Muscle of arm (tissue), 14 donors: ENCODE measurements at places on chromosomes 7 and 10. TPM values are rescaled to one million over a fixed set of nuclear protein-coding genes. Genes with fewer than 3 reads are reported as not detected.

- DNase-seq, result no peak
Measured at GRCh38 chr7:19117870-19118608, 603 bp upstream of the TWIST1 start.

DNA sequence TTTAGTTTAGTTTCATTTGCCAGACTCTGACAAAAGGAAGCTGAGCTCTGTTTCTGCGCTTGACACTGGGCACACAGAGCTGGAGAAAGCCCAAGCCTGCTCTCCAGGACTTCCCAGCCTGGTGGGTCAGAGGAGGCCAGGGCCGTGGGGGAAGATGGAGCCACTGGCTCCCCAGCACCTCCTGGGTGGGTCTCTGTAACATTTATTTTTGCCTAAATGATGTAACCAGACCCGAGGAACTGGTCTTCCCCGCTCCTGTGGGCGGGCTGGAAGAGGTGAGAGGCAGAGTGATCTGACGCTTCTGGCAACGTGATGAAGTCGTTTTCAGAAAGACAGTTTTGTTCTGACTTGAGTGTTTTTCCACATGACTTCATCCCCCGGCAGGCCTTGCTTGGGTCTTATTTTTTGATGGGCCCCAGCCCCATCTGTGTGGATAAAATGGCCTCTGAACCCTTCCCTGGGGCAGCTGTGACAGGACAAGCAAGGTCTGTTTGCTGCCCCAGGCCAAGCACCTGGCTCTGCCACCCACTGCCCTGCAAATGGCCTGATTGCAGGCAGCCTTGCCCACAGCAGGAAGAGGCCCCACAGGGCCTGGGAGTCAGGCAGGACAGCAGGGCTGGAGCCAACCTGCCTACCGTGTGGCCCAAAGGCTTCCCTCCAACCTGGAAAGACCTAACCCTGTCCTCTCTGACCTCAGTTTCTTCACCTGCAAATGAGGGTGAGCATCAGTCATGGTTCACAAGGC lies 304.9 kb upstream of the ZMIZ1 start:
- DNase-seq, result peak; percentile 73

DNA sequence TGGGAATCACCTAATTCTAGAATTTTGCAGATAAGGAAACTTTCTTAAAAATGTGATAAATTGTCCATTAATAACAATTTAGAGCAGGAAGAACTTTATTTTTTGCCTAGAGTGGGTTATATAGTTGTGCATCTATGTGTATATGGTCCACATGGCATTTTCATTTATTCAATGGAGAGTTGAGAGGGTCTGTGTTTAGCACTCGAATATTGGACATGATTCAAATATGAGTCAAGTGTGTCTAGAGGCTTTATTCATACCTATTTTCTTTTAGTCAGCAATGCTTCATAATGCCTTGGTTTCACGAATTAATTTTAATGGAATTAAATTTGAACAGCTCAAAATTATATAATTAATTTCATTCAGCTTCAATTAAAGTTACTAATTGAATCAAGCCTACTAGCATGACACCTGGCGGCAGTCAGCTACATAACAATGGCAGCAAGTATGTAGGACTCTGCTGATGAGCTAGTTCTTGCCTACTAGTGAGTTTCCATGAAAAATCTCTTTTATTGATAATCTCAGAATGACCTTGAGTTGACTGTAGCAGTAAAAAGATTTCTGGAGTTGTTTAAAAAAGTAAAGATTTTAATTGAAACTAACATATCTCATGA lies 17.7 kb downstream of the MDFIC start:
- DNase-seq, result no peak

DNA sequence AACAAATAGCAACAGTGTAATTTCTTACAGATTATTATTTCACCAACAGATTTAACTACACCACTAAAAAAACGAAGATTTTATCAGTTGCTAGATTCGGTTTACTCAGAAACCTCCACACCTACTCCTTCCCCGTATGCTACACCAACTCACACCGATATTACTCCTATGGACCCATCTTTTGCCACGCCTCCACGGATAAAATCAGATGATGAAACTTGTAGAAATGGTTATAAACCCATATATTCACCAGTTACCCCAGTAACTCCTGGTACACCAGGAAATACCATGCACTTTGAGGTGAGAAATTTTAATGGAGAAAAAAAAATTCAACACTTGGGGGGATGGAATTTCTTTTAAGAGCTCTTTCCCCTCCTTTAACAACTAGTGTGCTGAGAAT lies 92.5 kb downstream of the KMT2E start:
- DNase-seq, result no peak

- DNase-seq, result no peak
Measured at GRCh38 chr7:102817616-102818573, 69.1 kb downstream of the FAM185A start.

DNA sequence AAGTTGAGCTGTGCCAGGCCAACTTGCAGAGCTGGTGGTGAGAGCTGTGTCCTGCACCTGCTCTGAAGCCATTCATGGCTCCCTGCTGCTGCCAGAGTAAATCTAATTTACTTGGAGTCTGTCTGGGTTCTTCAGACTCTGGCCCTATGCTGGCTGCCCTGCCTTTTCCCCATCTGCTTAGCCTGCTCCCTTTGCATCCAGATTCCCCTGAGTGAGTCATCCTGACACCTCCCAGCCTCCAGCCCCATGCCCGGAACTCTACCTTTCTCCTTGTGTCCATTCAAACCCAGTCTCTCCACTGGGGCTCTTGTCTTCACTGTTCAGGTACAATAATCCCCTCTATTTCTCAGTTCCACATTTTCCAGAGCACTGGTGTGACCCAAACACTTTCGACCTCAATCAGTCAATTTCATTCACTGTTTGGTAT lies 434.4 kb upstream of the ZMIZ1 start:
- no peak for DNase-seq

- DNase-seq, result no peak
Measured at GRCh38 chr10:59315465-59315864, 46.9 kb downstream of the FAM13C start.

DNA sequence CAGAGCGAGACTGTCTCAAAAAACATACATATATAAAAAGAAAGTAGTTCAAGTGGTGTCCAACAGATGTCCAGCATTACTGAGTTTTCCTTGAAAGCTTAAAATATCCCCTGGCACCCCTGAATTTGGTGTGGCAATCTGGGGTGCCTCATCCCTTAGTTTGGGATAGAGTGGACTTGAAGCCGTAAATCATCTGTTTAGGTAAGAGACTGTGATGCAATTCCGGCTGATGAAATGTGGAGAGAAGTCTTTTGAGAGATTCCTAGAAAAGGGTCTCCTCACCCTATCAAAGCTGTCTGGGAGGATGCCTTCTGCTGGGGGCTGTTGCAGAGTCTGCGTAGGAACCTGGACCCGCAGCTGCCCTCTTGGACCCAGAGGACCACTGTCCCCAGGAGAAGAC lies 408.0 kb downstream of the RPS24 start:
- no peak for DNase-seq

- DNase-seq, result no peak
Measured at GRCh38 chr10:3763035-3763456, 22.0 kb downstream of the KLF6 start.

- no peak for DNase-seq
Measured at GRCh38 chr7:32522746-32523530, 27.6 kb downstream of the AVL9 start.

DNA sequence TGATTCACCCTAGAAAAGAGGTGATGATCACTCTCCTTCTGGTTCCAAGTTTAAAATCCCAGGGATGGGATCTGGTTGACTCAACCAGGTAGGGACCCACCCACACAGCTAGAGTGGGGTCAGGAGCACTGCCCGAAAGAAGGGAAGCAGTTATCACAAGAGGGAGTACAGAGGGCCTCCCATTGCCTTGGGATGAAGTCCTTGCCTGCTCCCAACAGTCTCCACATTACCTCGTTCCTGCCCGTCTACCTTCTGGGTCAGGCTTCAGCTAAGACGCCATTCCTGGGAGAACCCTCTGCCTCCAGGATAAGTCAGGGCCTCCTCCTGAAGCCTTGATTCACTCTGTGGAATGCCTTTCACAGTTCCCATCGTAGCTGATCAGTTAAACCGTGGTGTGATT lies 23.8 kb downstream of the ZMIZ2 start:
- DNase-seq, result no peak

GRCh38 chr7:131443496-131443895 lies 112.9 kb downstream of the PODXL start:
- no peak for DNase-seq

DNA sequence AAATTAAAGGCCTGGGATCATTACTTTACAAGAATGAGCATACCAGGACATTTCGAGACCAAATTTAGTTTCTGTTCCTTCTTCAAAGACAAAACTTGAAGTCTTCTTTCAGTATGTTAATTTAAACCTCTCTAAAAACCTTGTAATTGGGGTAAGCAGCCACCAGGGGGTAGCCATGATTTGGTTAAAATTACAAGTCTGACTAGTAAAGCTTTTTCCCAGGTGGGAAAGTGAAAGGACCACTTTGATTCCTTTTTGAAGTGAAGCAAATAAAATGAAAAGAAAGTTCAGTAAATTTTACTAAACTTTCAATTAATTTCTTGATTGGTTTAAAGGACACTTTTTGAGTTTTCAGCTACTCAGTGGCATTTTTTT lies 294.3 kb downstream of the BBS9 start:
- DNase-seq, result no peak

DNA sequence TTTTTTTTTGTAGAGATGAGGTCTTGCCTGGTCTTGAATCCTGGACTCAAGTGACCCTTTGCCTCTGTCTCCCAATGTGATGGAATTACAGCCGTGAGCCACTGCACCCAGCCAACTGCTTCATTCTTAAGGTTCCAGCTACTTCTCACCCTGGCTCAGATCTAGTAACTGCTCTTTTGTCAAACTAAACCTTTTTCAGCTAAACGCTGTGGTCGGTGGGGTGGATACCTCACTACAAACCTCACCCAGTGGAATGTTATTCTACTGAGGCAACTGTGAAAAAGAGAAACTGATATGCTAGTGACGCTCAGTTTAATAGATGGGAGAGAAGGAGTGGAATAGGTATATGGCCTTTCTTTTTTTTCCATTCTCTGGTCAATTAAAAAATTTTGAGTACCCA lies 1.7 kb upstream of the MRLN start:
- DNase-seq, result no peak

DNA sequence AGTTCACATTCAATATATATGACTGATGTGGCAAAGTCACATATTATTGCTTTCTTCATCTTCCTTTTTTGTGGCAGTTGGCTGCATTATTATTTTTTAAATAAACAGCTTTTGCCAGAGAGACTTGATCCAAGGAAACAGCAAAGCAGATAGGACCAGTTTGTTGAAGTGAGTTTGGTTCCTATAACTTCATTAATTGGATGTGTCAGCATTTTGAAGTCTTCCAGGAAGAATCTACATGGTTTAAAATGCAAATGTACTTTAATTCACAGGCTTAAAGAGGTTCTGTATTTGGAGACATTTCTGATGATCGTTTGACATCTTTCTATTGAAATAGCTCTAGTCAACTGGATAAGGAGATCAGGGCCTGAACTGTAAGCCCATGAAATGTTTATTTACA lies 13.2 kb downstream of the UBE2D1 start:
- no peak for DNase-seq

DNA sequence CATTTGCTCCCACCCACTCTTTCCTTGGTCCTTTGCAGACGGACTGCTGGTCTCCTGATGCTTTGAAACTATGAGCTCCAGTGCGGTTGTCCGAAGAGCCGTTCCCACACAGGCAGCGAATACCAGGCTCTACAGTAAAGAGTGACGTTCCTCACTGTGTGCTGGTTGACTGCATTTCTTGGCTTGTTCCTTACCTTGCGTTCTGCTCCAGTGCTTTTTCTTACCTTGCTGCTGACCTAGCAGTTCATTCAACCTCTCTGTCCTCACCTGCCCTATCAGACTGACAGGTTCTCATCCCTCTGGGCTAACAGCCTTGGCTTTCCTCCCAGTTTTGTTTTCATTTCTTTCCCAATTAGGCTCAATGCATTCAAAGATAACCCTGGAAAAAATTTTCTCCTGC lies 214.8 kb downstream of the TMEM178B start:
- DNase-seq, result no peak

GRCh38 chr10:63042256-63042655 lies 90.9 kb upstream of the NRBF2 start:
- no peak for DNase-seq

DNA sequence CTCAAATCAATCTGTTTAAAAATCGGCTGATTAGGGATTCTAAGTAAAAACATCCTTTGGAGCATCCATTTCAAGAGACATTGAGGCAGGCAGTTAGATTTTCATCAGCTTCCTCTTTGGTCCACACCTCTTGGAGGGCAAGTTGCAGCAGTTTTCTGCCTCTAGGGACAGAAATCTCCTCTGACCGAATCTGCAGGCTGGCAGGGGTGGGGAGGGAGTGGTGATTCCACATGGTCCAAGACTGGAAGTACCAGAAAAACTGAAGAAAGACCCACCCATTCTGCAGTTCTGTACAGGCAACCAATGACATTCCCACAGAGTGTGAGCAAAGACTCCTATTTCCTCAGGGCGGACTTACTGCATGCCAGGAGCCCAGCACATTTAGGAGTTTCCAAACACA lies 29.0 kb downstream of the FGFBP3 start:
- DNase-seq, result no peak

GRCh38 chr10:17682236-17682946 lies 38.4 kb downstream of the STAM start:
- DNase-seq, result no peak

- DNase-seq, result no peak
Measured at GRCh38 chr10:86067436-86068050, 299.1 kb downstream of the GRID1 start.

GRCh38 chr7:126959649-126960048 lies 293.1 kb downstream of the GRM8 start:
- no peak for DNase-seq

- DNase-seq, result no peak
Measured at GRCh38 chr7:69603351-69603750, 5.1 kb downstream of the AUTS2 start.

Gene TLX1
- polyA plus RNA-seq, result not detected

Gene DDC
- 0.45 TPM for polyA plus RNA-seq

Gene RPP30
- polyA plus RNA-seq, result 33.1 TPM

Gene LIPN
- not detected for polyA plus RNA-seq

Gene TMEM178B
- polyA plus RNA-seq, result 0.73 TPM

Gene CRHR2
- polyA plus RNA-seq, result 4.0 TPM

Gene DIP2C
- 18.1 TPM for polyA plus RNA-seq

Gene ACBD7
- 0.80 TPM for polyA plus RNA-seq

Gene SFRP5
- polyA plus RNA-seq, result 0.95 TPM

Gene AMPH
- polyA plus RNA-seq, result 8.3 TPM
